ENCODE measurements at places on chromosomes 7 and 10.

DNA sequence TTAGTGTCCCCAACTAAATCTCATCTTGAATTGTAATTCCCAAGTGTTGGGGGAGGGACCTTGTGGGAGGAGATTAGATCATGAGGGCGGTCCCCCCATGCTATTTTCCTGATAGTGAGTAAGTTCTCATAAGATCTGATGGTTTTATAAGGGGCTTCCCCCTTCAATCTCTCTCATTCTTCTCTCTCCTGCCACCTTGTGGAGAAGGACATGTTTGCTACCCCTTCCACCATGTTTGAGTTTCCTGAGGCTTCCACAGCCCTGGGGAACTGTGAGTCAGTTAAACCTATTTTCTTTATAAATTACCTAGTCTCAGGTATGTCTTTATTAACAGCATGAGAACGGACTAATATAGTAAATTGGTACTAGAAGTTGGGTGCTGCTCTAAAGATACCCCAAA is 365.6 kb downstream of the ANKRD7 start:
- peak; percentile 0 for DNase-seq

DNA sequence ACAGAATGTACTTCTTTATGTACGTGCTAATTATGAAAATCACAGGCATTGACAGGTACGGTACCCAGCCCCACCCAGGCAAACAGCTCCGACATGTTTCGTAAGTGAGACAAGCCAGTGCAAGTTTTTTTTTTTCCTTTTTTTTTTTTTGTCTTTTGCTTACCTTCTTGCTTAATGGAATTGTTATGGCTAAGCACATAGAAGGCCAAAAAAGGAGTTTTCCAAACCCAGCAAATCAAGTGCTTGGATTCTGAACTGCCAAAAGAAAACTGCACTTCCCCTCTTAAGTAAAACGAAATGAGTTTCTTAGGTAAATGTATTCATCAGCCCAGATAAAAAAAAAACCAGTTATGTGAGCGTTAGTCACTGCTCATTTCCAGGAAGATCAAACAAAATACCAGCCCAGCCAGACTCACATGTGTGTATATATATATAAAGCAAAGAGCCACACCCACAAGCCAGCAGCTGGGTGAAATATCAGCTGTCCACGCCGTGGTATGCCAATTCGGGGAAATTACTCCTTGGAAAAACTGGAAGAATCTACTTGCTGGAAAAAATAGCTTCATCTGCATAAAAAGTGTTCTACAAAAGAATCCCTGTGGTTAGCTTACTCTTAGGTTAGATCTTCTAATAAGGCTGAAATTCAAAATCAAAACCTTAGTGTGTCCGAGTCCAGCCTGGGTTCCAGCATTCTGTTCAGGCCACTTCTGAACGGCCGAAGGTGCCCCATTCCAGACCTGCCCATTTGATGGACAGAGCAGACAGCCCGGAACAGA is 8.0 kb downstream of the KLF6 start:
- peak; percentile 96 for DNase-seq

DNA sequence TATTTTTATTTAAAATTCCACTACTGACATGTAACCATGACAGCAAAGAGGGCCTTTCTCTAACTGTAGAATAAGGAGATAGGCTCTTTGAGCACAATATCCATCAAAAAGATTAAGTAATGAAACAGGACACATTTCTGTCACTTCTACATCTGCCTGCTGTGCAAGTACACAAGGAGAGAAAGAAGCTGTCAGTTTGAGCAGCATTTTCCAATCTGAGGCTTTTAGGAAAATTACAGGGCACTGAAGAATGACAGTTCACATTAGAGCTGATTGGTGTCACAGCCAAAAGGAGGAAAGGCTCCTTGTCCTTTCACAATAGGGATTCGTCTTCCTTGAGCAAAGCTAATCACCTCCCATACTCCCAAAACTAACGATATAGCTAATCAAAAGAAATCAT is 158.8 kb upstream of the TAC1 start:
- DNase-seq, result no peak

DNA sequence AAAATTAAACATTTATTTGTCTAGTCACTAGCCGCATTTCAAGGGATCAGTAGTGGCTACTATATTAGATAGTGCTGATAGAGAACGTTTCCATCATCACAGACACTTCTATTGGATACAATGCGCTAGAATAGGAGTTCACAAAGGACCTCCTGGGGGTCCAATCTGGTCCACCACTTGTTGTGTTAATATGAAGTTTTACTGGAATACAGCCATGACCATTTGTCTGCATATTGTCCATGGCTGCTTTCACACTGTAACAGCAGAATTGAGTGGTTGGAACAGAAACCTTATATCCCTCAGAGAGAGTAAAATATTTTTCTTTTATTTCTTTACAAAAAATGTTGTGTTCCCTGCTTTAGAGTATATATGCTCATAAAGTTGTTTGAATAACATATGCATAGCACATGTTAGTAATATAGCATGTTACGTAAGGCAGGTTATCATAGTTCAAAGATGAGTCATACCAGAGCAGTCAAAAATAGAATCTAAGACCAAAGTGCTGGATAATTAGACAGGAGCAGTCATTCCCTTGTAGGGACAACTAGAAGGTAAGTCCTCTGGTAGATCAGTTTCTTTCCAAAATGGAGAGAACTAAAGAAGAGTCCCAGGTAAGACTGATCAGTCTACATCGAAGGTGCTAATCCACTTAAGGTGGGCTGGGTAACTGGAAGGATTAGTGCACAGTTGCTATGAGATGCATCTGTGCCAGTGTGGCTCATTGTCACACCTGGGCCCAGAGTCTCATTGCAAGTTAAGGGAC is 14.9 kb downstream of the BZW2 start:
- DNase-seq, result peak; percentile 86

Data from fibroblast of villous mesenchyme (primary cell).